ENCODE measurements at places on chromosomes 11 and 22.

GRCh38 chr11:70931430-70931829, 320.9 kb downstream of the SHANK2 start:
- no peak for DNase-seq

DNA sequence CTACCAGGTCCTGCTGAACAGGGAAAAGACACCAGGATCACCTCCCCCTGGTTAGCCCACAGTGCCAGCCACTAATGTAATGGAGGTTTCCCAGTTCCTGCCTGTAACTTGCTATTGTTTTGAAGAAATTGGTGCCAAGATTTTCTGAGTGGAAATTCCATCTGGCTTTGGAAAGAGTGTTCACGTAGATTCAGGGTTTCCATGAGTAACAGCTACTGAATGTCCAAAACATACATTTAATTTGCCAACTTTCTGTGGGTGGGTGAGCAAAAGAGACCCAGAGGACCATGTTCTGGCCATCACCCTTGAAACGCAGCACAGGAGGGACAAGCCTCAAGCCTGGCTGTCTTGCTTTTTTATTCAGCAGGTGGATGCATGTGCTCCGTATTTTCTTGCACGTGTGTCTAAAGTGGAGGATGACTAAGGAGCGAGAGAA, 8.8 kb upstream of the DKK3 start:
- no peak for DNase-seq

- DNase-seq = peak; percentile 65
Observed at GRCh38 chr11:66408488-66409214, 12.2 kb upstream of the NPAS4 start.

- DNase-seq = no peak
Observed at GRCh38 chr22:29263791-29264276, 3.9 kb downstream of the RHBDD3 start.

DNA sequence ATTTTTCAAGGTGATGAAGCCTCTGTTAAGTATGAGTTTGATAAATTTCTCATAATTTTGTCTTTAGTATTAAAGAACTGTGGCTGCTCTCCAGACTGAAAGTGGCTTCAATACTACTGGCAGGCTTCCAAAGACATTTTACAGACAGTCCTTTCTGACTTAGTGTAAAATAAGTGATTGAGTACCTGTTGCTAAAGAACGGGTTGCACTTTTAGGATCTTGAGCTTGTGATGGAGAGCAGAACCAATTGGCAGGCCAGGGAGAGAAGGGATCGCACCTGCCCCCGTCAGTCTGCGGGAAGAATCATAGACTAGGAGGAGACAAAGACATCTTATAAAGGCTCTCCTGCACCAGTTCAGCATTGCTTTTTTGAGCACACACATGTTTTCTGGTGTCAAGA, 4.4 kb downstream of the NCAM1 start:
- no peak for DNase-seq

DNA sequence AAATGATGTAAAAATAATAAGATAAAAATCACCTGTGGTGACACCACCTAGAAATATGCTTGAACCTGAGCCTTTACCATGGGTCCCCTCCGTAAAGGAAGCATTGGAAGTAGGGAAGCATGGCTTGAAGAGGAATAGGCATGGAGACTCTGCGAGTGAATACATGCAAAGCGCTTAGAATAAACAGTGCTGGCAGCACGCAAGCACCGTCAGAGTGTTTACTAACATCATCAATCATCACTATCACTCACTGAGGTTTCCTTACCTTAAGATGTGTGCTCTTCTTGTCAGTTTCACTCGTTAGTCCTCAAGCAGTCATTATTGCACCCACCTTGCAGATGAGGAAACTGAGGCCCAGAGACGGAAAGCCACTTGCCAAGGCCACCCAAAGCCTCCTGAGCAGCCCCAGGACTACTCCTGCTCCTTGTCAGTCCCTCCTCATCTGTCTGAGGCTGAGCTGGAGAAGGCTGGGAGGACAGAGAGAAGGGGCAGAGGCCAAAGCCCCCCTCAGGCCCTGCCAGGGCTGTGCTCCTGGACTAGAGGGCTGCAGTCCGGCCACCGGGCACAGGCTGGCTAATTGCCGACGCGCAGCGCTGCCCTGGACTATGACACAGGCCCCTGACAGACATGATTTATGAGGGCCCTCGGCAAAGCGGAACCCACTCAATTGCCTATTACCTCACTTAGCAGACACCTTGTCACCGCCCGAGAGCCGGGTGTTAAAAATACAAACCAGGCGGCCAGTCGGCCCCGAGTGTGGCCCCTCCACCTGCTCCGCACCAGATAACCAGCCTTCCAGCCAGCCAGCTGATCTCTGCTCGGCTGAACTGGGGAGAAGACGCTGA, 168.9 kb downstream of the MN1 start:
- no peak for DNase-seq

Data from SIG-M5 (cell line).